ENCODE measurements at places on chromosomes 1 and 21. TPM values are rescaled to one million over a fixed set of nuclear protein-coding genes. Genes with fewer than 3 reads are reported as not detected.

GRCh38 chr21:45037986-45038385 is 36.4 kb upstream of the ADARB1 start:
- no peak for DNase-seq

DNA sequence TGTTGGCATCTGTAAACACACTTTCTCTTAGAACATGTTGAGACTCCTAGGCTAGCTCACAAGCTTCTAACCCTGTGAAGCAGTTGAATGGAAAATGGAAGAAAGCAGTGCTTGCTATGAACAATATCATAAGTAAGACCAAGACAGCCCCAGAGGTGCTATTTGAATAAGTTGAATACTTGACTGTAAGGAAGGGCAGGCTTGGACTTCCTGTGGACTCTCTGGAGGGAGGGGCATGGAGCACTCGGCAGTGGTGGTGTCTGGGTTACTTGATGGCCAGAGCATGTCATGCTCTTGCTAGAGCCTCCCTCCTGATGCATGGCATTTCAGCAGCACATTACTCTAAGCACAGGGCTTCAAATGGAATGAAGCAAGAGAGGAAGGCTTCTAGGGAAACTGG is 60.0 kb downstream of the MRPS6 start:
- no peak for DNase-seq

DNA sequence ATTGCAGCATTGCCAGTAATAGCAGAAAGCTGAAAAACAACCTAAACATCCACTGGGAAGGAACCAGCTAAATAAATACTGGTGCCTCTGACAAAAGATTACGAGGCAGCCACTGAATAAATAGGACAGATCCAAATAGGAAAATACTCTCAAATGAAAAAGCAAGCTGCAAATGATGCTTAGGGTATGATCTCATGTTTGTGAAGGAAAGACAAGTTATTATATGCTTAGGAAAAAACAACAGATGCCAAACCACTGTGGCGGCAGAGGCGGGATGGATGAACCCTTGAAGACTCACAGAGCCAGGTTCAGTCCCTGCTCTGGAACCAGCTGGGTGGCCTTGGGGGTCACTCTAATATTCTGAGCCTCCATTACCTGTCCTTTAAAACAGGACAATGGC is 41.6 kb downstream of the MATN1 start:
- DNase-seq, result no peak

DNA sequence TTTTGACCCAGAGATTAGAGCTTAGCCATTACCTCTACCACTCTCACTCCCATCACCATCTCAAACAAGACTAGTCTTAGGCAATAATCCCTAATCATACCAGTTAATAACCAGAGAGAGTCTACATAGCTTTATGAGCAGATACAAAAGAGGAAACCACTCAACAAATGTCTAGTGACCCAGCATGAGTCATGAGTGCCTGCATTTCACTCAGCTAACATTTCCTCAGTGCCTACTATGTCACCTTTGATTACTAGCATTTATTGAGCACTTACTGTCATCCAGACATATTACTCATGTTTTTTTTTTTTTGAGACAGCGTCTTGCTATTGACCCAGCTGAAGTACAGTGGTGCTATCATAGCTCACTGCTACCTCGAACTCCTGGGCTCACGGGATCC is 35.9 kb upstream of the GALNT2 start:
- no peak for DNase-seq

- no peak for DNase-seq
Measured at GRCh38 chr1:228175316-228176023, 9.9 kb downstream of the IBA57 start.

PTGFR gene
- total RNA-seq, result 0.34 TPM

CRP gene
- total RNA-seq, result 0.55 TPM

All from prostate gland (tissue), 2 donors.